GM12878 (cell line): ENCODE measurements at places on chromosomes 5 and 9.
A peak's percentile ranks its signal among the peaks of the same experiment; 100 is the strongest.

DNA sequence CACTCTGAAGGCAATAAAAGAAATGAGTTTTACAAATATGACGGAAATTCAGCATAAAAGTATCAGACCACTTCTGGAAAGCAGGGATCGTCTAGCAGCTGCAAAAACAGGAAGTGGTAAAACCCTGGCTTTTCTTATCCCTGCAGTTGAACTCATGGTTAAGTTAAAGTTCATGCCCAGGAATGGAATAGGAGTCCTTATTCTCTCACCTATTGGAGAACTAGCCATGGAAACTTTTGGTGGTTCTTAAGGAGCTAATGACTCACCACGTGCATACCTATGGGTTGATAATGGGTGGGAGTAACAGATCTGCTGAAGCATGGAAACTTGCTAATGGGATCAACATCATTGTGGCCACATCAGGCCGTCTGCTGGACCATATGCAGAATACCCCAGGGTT, 93.5 kb upstream of the RGMB start:
- no peak for DNase-seq

- no peak for DNase-seq
These were observed 72.6 kb upstream of the DMAC1 start for GRCh38 chr9:7871977-7872730.

DNA sequence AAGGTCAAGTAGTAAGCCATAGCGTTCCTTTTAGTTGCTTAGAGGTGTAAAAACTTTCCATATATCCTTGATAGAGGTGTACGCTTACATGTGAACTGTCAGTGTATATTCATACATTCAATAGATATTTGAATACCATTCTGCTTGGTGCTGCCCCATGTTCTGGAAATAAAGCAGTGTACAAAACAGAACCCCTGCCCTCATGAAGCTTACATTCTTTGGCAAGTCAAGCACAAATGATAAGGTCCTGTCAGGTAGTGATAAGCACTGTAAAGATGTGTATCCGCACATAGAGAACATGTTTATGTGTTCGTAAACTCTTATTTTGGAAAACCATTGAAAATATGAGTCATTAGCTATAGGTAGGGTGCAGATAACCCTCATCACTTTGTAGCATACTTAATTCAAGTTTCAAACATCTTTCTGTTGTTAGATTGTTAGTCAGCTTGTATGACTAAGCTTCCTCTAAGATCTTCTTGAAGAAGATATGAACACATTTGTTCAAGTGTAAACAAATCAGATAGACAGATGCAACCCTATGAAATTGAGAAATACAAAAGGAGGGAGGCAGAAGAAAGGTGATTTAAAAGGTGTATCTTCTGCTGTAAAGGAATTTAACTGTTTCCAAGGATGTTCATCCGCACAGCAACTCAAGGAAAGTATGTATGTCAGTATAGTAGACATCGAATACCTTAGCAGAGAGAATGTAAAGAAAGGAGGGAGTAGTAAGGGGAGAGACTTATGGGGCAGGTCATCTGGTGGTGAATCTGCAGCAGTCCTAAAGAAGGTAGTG, 1.6 kb downstream of the GTF3C4 start:
- DNase-seq = no peak

- DNase-seq = no peak
These were observed 124.7 kb upstream of the SEMA6A start for GRCh38 chr5:116699332-116699731.

DNA sequence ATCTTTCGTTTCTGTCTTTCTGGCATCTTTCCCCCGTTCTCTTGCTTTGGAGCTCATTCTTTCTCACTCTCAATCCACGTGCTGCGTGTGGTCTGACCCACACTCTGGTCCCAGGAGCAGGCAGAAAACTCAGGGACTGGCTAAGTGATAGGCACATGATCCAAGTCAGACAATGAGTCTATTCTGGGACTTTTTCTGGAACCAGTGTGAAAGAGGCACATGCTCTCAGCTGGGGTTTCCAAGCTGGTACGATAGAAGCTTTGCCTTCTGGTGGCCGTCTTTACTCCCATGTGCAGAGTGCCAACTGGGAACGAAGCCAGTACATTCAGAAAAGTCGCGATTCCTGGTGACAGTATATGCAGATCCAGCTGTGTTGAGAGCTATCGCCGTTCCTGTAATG, 94.4 kb downstream of the PDZD2 start:
- no peak for DNase-seq

DNA sequence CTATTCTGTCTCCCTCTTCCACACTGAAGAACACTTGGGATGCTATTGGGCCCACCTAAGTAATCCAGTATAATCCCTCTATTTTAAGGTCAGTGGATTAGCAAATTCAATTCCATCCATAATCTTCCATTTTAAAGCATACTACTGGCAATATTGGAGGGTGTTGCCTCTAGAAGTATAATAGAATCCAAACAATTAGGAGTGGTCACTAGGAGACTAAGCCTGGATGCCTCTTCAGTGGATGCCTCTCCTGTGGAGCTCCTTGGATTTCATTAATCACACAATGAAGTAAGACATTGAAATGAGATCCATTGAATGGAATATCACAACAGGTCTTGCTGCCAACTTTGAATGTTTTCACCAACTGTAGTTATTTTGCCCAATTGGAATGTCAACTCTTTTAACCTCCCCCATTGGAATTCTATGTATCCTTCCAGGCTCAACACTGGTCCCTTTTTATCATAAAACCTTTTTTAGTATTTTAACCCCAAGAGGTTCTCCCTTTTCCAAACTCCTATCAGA, 311.6 kb downstream of the PLK2 start:
- no peak for DNase-seq

GRCh38 chr5:22665801-22666200, 187.3 kb downstream of the CDH12 start:
- no peak for DNase-seq

DNA sequence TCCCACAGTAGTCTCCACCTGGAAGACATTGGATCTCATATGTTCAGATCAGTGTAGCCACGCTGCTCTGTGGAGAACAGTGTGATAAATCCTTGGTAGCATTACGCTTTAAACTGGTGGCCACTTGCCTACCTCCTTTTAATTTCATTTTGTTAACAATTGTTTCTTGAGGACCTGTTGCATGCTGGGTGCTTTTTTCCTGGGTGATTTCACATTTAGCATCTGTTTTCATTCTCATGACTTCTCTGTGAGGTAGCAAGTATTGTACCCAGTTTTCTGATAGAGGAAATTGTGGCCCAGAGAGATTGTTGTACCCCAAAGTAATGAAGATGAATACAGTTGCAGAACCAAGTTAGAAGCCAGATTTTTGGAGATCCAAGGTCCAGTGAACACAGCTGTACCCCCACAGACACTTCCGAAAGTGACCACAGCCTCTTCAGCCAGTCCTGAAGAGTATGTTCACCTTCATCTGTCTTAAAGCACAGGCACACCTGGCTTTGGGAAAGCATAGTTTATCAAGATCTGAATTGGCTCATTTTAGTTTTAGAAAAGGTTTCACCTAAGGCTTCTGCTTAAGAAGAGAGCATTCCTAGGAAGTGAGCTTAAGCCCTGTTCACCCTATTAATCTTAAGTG, 75.2 kb downstream of the F2RL2 start:
- peak; percentile 27 for DNase-seq
